ENCODE measurements at places on chromosomes 1 and 21. TPM values are rescaled to one million over a fixed set of nuclear protein-coding genes. Genes with fewer than 3 reads are reported as not detected.

PPIAL4G gene
- not detected for total RNA-seq

CELSR2 gene
- 1.6 TPM for total RNA-seq

THEM4 gene
- 6.5 TPM for total RNA-seq

DNA sequence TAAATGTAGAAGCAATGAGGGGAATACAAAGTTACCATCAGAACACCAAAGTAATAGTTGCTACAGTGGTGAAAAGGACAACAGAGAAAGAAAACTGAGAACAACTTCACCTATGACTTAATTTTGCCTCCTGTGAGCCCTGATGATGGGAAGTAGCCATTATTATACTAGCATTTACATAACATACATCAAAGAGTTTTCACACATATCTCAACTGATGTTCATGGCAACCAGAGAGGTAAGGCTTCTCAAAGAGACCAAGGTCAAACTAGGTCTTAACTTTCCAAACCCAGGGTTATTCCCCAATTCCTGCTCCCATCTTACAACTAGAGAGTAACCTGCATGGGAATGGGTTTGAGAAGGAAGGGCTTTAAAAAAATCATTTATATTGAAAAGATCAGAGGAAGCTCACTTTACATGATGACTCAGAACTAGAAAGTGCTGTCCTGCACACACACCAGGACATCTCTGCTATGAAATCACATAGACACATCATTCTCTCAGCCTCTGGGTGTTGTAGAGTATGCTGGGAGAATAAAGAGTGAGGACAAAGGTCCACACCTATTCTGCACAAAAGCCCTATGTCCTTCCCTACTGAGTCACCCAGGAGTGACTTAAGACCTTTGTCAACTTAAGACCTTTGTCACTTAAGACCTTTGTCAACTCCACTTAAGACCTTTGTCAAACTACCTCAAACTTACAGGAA is 179.7 kb downstream of the TNFSF18 start:
- DNase-seq = no peak

DNA sequence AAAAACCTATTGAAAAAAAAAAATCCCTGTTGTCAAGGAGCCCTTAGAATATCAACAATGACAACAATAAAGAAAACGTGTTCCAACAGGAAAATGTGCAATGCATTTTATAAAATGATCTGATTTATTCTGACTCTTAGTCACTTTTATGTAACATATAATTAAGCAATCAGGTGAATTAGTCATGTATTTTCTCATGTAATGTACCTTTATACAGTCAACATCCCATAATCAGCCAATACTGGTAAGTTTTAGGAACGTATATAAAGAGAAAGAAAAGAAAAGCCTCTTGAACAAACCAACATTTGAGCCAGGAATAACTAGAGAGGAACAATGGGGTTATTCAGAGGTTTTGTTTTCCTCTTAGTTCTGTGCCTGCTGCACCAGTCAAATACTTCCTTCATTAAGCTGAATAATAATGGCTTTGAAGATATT is at the start of gene CLCA4:
CLCA4 (plus strand) TSS at position 292 of the 435 bp plus-strand sequence; CDS start at position 334, 42 bp downstream.
- no peak for DNase-seq

GRCh38 chr1:211591980-211592493 is 13.1 kb upstream of the SLC30A1 start:
- DNase-seq = no peak

- DNase-seq = no peak
Measured at GRCh38 chr1:43309405-43310025, 8.7 kb downstream of the TIE1 start.

GRCh38 chr1:30809514-30810263 is 52.1 kb upstream of the LAPTM5 start:
- no peak for DNase-seq

DNA sequence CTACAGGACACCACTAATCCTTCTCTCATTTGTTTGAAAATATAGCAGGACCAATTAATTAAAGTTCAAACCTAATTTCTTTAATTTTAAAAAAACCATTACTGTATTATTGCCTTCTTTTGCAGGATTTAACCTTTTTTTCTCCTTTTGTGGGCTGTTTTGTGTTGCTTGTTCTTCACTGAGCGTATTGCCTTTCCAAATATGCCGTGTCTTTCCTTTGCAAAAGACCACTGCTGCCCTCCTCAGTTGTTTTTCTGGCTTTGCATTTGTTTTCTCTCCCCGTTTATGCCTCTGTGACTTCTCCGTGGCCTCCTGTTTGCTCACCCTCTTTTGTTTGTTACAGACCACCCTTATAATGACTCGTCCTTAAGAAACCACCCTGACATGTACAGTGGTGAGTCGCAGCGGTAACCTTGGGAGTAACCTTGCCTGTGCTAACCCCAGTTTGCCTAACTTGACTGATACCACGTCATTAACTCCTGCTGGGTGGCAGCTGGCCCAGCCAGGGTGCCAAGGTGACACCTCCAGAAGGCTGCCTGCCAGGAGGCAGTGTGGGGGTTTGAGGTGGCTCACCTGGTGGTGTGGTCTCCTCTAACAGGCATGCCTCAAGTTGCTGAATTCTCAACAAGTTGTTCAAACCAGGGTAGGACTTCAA is 81.1 kb upstream of the CNTN2 start:
- DNase-seq = no peak

DNA sequence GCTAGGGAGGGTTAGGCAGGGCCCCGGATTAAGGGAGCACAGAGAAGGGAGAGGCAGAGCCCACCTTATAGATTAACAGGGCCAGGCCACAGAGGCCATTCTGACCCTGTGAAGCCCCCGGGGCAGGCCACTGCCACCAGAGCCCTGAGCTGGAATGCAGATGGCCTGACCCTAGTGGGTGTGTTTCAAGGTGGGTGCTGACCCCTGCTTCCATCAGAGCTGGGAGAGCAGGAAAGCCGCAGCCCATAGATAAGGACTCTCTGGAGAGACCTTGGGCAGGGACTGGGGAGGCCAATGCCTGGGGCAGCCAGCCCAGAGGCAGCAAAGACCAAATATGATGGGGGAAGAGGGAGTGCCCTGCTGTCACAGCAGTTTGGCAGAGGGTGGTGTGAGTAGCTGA is 35.9 kb downstream of the NCMAP start:
- no peak for DNase-seq

- DNase-seq = no peak
Measured at GRCh38 chr1:220757441-220757840, 9.3 kb downstream of the MTARC2 start.

- no peak for DNase-seq
Measured at GRCh38 chr1:97837161-97837560, 83.7 kb downstream of the DPYD start.

GRCh38 chr1:1150100-1150499 is 23.6 kb upstream of the TTLL10 start:
- no peak for DNase-seq

GRCh38 chr1:9605946-9606455 is 17.3 kb downstream of the TMEM201 start:
- no peak for DNase-seq

GRCh38 chr21:41955516-41955915 is 1.7 kb upstream of the C2CD2 start:
- DNase-seq = no peak

- no peak for DNase-seq
Measured at GRCh38 chr1:228898582-228898992, 163.3 kb downstream of the RHOU start.

GRCh38 chr1:47347735-47348134 is 14.1 kb downstream of the CMPK1 start:
- DNase-seq = no peak

- no peak for DNase-seq
Measured at GRCh38 chr1:180534214-180534613, 24.6 kb upstream of the OVAAL start.

DNA sequence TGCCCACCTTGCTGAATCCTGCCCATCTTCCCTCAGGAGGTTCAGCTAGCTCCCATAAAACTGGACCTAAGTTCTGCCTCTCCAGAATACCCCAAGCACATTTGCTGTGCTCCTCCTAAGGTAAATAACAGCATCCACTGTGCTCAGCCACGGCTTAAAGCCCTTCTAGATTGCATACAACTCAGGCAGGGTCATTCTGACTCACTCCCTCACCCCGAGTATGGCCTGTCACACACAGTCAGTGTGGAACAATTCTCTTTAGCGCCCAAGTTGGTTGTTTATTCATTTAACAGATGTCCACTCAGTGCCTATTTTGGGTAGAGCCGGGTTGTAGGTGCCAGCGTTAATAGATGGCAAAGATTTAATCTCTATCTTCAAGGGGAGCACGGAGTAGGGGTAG is 147.5 kb upstream of the EDN2 start:
- no peak for DNase-seq
